ENCODE measurements at places on chromosomes 2 and 18.
A peak's percentile ranks its signal among the peaks of the same experiment; 100 is the strongest.

DNA sequence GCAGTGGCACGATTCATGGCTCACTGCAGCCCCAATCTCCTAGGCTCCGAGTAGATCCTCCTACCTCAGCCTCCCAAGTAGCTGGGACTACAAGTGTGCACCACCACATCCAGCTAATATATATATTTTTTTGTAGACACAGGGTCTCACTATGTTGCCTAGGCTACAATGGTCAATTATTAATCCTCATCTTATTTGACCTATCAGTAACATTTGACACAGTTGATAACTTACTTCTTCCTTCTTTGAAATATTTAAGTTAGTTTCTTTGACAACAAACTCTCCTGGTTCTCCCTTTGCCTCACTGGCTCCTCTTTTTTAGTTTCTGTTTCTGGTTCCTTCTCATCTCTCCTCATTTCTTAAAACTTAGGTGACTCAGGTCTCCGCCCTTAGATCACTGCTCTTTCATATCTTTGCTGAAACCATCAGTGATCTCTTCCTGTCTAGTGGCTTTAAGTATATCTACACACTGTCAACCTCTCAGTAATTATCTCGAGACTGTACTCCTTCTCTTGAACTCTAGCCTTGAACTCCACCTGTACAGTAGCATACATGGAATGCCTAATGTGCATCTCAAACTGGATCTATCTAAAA is 11.5 kb downstream of the PGAP1 start:
- DNase-seq, result no peak

DNA sequence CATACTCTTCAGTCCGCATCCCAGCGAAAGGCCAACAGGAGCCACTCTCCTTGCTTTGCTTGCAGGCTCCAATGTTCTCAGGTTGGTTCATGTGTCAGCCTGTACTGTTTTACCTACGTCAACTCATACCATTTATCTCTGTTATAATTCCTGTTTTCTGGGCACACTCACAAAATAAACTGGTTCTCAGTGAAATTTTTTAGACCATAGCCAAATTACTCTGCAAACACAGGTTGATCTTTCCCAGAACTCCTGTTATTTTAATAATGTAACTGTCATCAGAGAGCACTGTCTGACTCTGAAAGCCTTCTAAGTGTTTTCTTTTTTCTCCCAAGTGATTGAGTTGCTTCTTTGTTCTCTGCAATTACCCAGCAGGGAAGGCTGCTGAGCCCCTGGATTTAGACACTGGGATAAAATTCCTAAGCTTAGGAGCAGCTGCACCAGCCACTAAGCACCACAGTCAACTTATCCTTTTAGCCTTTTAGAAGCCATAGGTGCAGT is 111.6 kb upstream of the PIEZO2 start:
- DNase-seq, result no peak

DNA sequence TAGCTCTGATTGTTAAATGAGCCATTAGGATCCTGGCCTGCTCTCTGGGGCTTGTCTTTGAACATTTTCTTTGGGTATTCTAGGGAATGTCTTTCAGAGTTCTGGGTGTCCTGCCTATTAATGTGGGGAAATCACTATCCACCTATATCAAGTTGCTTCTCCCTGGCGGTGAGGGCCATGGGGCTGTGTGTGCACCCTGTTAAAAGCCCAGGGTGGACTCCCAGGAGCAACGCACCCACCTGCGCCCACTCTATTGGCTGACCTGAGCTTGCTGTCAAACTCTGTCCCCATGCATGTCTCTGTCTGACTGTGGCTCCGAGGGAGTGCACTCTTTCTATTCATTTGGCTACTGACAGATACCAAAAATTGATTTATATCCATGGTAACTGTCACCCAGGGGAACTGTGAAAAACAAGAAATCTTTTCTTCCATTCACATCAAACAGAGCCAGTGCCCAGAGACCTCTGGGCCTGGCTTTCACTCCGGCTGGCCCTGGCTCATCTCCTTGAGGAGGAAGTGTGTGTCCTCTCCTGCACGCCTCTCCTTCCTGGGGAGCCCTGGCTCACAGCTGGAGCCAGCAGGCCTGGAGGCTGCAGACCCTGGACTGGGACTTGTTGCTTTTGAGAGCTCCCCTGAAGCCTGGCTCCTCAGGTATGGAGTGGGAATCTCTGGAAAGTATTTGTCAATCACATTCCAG is 10.5 kb upstream of the TOGARAM2 start:
- no peak for DNase-seq

- DNase-seq, result no peak
Measured at GRCh38 chr18:35026407-35027061, 14.7 kb upstream of the MAPRE2 start.

GRCh38 chr2:226273440-226273839 is 526.2 kb downstream of the IRS1 start:
- no peak for DNase-seq

DNA sequence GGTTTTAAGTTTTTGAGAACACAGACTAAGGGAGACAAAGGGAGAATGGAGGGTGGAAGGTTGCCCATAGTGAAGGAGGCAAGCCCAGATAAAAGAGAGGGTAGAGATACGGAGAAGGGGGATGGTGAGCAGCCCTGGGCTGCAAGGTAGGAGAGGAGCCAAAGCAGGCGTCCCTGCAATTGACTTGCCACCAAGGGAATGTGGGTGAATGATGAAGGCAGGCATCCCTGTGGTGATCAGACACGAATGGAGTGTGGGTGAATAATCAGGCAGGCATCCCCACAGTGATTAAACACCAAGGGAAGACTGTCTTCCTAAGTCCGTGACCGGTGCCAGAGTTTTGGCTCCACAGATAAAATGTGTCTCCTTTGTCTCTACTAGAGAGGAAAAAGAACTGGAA is 16.5 kb upstream of the ALPK2 start:
- DNase-seq, result no peak

GRCh38 chr2:235836491-235836911 is 331.7 kb downstream of the GBX2 start:
- DNase-seq, result no peak

- peak; percentile 25 for DNase-seq
Measured at GRCh38 chr2:148244593-148245292, 223.9 kb downstream of the MBD5 start.

GRCh38 chr18:75450906-75451305 is 23.4 kb upstream of the SMIM21 start:
- DNase-seq, result no peak

DNA sequence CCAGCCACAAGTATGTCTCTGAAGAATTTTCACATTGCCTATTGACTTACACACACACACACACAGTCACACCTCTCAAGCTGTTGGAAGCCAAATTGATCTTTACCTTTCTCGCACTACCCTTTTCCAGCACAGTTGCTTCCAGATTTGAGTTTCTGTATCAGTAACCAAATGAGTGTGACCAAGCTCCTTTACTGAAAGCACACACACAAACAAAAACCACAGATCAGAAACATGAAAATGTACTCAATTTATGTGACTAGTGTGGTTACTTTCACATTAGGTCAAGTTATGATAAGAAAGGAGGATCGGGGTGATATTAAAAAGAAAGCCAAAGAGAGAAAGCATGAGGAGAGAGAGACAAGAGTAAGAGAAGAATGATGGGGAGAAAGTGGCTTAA is 993.9 kb upstream of the POU3F3 start:
- no peak for DNase-seq

GRCh38 chr18:57009844-57010243 is 137.0 kb upstream of the BOD1L2 start:
- no peak for DNase-seq

DNA sequence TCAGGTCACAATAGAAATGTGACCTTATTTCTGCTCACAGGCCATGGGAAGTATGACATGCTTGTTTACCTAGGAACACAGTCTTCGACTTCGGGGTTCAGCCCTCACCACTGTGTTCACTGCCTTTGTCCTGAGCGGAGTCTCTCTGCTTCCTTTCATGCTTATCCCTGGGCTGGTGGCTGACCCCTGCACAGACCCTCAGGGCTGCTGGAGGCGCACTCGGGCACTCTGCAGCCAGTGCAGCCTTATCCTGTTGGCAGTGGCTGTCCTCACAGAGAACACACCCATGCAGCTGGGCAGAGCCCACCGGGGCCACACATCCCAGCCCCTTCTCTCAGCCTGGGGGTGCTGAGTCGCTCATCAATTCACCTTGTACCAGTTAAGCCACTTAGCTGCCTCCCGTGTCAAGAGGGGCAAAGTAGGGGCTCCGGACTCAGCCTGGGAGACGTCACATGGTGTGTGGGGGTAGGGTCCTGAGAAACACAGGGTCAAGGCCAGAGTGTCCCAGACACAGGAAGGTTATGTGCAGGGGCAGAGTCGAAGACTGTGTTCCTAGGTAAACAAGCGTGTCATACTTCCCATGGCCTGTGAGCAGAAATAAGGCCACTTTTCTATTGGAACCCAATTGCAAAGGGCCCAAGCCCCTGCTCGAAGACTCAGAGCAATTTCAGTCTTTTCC is 107.5 kb downstream of the FAM210A start:
- no peak for DNase-seq

DNA sequence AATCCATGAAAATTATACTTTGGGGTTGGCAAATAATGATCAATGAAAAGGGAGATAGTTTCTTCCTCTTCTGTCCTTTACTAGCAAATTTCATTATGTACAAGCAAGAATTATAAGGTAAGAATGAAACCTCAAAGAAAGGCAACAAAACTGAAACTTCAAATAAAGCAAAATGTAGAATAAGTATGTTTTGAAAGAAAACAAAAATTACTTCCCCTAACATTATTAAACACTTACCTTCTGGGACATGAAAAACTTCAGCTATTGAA is 29.4 kb downstream of the THADA start:
- DNase-seq, result no peak

GRCh38 chr2:134146161-134146560 is 107.7 kb upstream of the MGAT5 start:
- no peak for DNase-seq

GRCh38 chr2:85534881-85535280 is 4.1 kb upstream of the MAT2A start:
- DNase-seq, result no peak

DNA sequence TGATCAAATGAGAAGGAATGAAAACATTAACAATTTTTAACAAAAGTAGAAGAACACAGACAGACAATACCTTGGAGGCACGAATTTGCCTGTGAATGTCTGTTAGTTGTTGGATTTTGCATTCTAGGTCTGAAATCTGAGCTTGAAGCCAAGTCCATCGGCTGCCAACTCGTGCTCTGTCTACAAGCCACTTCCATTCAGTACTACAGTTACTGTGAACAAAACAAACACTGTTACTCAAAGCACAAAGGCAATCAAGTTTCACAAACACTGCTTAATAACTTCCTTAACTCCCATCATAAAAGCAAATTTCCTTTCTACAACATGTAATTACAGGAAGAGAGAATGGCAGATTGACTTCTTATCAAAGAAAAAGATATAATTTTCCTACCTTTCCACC is 42.2 kb downstream of the KANSL1L start:
- no peak for DNase-seq

DNA sequence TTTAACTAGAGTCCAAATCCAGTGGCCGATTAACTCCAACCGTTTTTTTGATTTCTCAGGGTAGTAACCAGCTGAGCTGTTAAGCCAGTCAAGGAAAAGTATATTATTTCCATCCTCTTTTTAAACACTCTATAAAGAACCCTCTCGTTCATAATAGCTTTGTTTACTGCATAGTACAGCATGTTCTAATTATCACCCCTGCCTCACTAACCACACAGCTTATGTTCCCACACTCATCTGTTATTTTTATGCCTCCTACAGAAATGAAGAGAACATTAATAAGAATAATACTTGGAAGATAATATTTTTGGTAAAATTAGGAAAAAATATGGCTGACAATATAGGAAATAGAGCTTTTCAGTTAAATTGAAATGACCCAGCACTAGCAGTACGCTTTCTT is 2132.8 kb upstream of the CELF4 start:
- no peak for DNase-seq

GRCh38 chr2:72979896-72980295 is 62.6 kb downstream of the EMX1 start:
- no peak for DNase-seq

DNA sequence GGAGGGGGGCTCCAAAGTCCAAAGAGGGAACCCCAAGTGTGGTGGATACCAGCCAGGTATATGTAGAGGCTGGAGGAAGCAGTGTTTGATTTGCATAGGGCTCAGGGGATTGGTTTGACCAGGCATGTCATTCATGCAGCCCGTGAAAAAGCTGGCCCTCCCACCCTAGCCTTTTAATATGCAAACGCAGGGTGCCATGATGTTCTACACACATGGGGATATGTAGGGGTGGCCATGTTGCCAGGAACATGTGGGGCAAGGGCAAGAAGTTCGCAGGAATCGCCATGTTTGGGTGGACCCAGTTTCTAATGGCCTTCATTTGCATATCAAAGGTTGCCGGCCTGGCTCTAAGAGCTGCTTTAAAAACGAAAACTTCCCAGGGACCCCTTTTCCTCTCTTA is 33.6 kb downstream of the B3GNT7 start:
- DNase-seq, result no peak

DNA sequence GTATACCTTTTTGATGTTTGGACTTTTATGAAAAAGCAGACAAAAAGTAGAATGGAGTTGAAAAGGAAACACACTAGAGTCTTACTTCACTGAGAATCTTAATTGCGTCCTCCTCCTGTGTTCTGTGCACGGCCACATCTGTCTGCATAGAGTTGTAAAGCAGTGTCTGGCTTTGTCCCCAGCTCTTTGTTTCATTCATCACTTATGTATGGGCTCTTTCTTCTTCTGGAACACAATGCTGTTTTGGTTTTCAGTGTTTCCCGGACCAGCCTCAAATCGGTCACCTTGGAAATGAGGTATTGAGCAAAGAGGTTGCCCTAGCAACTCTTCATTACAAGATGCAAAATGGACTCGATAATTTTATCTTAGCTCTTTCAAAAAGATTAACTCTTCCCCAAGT is 104.3 kb upstream of the CNGA3 start:
- no peak for DNase-seq

GRCh38 chr2:190441564-190441963 is 33.4 kb downstream of the MFSD6 start:
- DNase-seq, result no peak

DNA sequence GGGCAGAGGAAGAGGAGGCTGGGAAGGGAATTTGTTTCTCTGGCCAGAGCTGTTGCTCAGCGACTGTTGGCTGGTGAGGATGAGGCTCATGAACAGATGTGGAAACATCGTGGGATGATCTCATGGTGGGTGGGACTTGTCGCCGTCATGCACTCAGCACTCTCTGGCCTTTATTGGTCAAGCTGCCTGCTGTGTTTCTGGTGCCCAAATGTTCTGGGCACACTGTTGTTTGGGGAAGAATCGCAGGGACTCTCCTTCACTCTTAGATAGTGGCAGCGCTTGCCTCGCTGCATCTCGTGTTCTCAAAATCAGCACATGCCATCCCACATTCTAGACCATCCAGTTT is 145.6 kb downstream of the AGAP1 start:
- peak; percentile 39 for DNase-seq

DNA sequence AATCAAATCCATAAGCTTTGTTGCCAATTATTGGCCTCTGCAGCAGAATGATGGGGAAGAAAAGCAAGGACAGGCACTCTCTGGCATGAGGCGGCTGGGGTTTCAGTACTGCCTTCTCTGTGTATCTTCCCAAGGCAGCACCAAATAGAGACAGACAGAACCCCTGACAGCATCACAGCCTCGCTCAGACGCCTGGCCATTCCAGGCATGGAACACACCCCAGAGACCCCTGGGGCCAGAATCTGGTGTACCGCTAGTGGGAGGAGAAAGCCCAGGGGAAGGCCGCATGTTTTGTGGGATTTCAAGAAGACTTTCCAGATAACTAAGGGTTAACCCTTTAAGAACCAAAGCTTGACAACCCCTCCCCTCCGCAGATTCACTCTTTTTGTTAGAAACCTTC is 282.1 kb downstream of the EN1 start:
- no peak for DNase-seq
